AG08395 (cell line): ENCODE measurements at places on chromosomes 3 and 15.

GRCh38 chr3:16300881-16301359 is 35.9 kb downstream of the OXNAD1 start:
- DNase-seq, result no peak

DNA sequence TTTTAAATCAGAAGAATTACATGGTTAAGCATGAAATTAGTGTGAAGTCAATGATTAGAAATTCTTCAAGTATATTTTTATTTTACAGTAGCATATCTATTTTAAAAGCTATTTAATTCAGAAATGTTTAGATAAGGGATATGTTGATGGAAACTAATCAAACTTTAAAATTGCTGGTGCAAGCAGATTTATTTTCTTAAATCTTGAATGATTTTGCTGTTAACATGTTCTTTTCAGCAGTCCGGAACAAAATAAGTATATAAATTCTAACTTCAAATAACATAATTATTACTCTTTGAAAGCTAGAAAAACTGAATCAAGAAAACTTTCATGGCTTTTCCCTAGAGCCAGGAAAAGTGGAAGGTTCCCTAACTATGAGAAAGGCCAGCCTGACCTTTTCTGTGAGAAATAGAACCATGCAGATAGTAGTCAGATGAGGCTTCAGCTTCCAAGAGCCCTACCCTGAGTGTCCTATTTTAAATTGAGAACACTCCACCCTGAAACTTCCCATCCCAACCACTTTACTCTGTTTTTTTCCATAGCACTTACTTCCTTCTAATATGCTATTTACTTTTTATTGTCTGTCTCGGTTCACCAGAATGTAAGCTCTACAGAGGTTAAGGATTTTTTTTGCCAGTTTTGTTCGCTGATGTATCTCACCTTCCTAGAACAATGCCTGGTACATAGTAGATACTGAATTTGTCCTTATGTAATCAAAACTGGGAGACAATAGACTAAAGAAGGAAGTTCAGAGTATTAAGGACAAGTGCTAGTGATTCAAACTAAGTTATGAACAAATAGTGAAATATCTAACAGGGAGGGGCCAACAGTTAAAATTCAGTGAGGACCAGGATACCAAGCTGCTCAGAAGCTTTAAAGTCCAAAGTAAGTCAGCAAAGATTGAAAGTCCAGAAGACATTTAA is 66.8 kb downstream of the CD200R1L start:
- no peak for DNase-seq

GRCh38 chr3:64056606-64057180 is 33.4 kb upstream of the PSMD6 start:
- DNase-seq, result peak; percentile 47

DNA sequence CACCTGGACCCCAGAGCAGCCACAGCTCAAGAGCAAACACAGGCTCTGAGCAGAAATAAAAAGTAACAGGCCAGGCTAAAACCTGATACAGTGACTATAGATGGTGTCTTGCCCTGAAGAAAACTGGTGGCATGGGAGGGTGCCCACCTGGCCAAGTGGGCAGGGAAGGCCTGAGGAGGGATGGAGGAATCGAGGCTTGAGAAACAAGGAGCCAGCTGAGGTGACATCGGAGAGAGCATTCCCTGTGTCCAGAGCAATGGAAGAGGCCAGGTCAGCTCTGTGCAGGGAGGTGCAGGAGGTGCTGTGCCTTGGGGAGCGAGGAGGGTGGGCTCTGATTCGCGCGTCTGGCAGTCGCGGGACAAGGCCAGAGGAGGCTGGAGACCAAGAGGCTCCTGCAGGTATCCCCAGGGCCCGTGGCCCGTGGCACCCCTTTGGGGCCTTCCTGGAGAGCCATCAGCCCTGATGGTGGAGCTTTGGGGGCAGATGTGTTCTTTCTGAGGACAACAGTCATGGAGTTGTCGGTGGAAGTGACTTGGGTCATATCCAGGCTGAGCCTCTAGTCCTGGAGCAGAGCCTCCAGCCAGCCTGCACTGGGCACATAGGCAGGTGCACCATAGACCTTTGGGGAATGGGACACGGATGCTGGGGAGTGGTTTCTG is 56.1 kb downstream of the PLXNA1 start:
- DNase-seq, result no peak

GRCh38 chr15:83559310-83559966 is 94.5 kb upstream of the ADAMTSL3 start:
- DNase-seq, result peak; percentile 77

DNA sequence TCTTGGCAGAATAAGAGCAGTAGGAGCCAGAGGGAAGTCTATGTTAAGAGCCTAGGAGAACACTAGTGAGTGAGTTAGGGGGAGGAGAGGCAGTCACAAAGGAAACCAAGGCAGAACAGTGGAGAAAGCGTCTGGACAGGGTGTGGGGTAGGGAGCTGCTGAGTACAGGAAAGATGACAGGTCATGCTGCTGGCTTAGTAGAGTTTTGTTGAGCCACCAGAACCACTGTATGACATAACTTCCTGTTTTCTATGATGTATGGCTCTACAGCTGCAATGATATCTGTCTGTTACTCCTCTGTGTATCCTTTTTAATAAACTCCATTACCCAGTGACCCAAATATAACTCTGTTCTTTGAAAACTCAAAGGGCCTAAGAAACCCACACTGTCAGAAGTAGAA is 10.6 kb upstream of the STT3B start:
- DNase-seq, result no peak
